ENCODE measurements at places on chromosomes 12 and 14.
A peak's percentile ranks its signal among the peaks of the same experiment; 100 is the strongest.

DNA sequence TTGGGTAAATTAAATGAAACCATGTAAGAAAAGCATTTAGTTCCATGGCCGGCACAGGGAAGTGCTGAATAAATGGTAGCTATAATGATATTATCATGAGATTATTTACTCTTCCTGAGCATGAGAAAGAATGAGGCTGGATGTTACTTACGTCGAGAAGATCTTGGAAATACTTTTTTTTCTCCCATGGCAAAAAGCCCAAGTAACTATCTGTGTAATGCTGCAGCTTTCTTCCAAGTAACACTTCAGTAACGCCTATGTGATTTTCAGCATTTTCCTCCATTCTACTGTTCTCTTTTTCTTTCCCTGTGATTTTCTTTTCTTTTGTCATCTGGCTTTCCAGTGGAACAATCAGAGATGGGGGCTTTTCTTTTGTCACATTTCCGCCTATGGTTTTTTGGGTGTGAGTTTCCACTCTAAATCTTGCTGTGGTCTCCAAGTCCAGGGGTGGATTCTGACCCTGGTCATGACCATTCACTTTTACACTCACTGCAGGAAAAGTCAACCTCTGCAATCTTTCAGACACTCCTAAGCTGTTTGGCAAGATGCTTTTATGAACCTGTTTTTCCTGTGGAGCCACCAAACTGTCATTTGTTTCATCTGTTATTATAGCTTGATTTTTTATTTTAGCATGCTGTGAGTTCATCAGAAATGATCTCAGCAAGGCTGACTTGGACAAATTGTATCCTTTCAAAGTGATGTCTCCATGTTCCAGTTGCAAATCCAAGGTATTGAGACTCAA, 25.0 kb upstream of the SYCP3 start:
- no peak for DNase-seq

DNA sequence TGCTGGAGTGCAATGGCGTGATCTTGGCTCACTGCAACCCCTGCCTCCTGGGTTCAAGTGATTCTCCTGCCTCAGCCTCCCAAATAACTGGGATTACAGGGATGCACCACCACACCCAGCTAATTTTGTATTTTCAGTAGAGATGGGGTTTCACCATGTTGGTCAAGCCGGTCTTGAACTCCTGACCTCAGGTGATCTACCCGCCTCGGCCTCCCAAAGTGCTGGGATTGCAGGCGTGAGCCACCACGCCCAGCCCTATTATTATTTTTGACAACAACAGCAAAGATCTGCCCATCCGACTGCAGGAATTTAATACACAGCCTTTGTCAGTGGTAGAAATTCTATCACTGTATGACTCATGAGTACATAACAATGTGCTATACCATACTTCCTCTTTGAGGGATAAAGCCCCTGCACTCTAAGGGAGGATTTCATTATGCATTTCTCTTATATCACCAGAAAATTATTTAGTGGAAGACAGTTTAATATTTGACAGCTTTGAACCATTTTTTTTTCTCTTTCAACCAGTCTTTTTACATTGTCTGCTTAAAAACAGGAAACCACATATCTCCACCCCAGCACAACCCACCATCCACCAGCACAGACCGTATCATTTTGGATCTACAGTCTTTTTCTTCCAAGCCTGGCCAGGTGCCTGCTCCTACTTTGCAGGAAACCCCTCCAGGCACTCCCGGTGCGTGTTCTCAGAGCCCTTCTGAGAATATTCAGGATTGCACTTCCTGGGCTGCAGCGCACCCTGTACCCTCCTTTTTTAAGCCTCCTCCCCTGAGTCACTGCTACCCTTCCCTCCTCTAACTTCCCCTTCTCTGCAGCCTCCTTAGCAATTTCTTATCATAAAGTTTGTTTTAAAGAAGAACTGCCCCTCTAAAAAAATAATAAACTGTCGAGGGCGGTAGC, 594 bp downstream of the ARHGDIB start:
- no peak for DNase-seq

DNA sequence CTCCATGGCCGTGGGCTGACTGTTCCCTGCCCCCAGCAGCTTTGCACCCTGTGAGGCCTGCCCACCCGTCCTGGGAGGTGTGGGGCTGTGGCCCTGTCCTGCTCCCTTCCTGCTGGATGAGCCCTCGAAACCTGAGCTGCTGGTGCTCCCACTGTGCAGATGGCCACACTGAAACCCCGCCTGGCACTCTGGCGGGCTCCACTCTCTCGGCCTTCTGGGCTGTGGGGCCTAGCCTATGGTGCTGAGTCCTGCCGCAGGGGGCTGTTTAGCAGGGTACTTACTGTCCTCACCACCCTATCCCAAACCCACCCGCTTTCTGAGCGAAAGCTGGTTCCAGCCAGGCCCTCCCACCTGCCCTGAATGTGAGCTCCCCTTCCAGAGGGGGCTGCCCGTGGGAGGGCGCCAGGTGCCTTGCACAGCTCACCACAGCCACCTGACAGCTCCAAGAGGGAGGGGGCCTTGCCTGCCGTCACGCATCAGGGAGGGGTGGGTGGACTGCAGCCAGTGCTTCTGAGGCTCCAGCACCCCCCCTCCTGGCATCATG, 7.3 kb downstream of the SLC25A47 start:
- DNase-seq = peak; percentile 33

DNA sequence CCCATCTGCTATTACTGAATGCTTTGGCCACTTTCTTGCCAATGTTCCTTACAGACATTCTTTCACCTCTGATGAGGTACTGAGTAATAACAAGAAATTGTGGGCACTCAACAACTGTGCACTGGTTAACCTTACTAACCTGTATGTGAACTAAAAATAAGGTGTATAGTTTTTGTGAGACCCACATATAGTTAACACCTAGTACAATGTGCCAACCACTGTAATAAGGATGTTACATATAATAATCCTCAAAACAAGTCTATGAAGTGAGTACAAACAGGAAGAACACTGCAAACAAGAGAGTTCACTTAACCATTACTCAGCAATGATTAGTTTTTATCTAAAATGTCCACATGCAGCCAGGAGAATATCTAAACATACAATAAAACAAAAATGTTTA, 4.5 kb downstream of the DDHD1 start:
- DNase-seq = no peak

DNA sequence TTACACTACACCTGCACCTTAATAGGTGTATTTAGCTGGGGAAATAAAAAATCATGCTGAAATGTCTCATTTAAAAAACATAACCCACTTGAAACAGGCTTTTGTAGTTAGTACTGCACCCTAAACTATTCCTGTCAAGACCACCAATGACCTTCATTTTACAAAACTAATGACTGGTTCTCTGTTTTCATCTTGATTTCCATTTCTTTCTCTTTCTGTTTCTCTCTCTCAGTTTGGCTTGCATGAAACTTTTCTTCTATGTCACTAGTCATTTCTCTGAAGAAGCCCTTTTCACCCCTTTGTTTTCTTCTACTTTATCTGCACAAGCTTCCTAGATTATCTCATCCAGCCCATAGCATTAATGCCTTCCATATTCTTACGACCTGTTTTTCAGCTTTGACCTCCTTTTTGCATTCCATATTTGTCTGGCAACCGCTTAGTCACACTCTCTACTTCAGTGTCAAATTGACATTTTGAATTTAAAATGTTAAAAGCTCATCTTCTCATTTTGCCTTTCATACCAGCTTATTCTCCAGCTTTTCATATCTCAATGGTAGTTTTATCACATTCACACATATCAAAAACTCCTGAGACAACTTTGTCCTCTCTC, 32.7 kb upstream of the KLRF1 start:
- DNase-seq = no peak

- DNase-seq = peak; percentile 91
Measured at GRCh38 chr12:20369305-20370013, 1.1 kb downstream of the PDE3A start.

GRCh38 chr12:38144601-38145436, 171.8 kb upstream of the ALG10B start:
- no peak for DNase-seq

DNA sequence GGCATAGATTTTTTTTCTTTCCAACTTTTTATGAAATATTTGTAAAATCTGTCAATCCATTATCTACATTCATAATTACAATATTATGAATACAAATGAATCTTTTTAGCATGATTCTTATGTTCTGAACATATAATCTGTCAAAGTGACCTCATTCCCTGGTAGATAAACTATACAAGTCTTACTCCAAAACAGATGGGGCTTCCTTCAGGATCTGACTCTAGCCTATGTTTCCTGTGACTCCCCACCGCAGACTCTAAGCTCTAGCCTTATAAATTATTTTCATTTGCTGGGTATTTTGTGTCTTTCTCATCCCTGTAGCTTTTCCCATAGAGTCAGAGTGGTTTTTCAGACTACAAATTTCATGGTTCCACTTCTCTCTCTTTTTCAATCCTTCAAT, 202.1 kb upstream of the KITLG start:
- no peak for DNase-seq

All from NCI-H69 (cell line).